Suppressor macrophage treated with lipopolysaccharide for 4 hours (primary cell): ENCODE measurements at places on chromosomes 4 and X.

GRCh38 chr4:81472281-81473182 lies 825 bp upstream of the RASGEF1B start:
- DNase-seq, result peak; percentile 72

DNA sequence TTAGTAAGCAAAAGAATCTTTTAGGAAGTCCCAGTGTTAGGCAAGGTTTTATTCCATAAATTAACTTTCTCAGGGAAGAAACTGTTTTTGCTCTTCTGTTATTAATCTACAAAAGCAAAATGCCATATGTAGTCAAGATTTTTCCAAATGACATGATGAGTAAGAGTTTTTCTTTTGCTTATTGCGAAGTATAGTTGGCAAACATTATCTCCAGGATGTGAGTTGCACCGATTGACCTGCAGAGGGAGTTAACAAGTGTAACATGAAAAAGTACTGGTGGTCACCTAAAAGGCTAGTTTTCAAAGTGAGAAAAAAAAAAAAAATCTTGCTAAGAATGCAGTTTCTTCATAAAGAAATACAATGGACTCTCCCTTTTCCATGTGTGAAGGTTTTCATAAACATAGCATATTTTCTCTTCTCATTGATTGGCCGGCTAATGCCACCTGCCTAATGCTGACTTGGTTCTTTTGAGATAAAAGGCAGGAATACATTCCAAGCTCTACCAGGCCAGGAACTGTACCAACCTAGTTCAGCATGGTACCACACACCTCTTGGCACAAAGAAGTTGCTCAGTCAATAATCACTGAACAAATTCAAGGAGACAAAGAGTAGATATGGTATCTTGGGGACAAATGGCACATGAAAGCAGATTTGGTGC lies 100.2 kb downstream of the LNX1 start:
- peak; percentile 52 for DNase-seq

DNA sequence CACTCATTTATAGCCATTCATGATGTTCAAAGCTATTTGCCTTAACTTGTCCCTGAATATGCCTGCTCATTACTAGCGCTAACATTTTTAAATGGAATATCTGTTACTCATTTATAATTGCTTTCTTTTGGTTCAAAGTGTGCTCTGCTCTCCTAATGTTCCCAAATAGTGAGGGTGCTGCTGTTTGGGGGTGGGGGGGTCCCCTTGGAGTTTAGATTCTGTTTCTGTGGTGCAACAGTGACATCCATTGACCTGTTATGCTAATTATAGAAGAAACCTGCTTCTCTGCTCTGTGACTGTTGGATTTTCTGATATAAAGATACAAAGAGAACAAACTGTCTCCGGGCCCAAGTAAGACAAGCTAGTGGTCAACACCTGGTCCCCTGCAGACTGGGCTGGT lies 222.4 kb downstream of the SHROOM3 start:
- no peak for DNase-seq

DNA sequence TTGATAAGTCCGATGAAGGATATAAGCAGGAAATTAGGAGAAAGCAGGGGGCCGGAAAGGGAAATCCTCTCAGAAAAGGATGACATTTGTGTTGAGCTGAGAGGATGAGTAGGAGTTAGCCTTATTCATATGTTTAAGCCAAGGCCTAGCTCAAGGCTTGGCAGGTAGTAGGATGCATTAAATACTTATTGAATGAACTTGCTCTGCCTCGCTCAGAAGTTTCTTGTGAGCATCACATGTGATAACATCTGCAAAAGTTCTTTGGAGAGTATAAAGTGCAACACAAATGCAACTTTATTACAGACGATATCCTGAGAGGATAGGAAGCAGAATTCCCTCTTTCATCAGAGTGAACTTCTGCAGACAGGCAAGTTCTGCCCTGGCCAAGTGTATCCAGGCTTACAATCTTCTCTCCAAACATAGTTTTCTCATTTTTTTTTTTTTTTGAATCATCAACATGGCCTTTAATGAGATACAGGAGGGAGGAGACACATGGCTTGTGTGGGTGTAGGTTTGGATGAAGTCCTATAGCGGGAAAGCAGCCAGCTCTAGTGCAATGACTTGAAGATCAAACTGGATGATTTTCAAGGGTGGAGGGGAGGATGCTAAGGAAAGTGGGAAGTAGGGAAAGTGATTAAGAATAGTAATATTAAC lies 48.1 kb downstream of the LUZP4 start:
- DNase-seq, result no peak

- DNase-seq, result no peak
These were observed 36.5 kb downstream of the SLC7A11 start for GRCh38 chr4:138205531-138206233.
